Stimulated activated CD8-positive, alpha-beta memory T cell treated with anti-CD3 and anti-CD28 coated beads, Interleukin-12 subunit alpha, Interleukin-12 subunit beta, amount 100 ng/mL, for 4 hours (primary cell): ENCODE measurements at places on chromosomes 11 and 22.

DNA sequence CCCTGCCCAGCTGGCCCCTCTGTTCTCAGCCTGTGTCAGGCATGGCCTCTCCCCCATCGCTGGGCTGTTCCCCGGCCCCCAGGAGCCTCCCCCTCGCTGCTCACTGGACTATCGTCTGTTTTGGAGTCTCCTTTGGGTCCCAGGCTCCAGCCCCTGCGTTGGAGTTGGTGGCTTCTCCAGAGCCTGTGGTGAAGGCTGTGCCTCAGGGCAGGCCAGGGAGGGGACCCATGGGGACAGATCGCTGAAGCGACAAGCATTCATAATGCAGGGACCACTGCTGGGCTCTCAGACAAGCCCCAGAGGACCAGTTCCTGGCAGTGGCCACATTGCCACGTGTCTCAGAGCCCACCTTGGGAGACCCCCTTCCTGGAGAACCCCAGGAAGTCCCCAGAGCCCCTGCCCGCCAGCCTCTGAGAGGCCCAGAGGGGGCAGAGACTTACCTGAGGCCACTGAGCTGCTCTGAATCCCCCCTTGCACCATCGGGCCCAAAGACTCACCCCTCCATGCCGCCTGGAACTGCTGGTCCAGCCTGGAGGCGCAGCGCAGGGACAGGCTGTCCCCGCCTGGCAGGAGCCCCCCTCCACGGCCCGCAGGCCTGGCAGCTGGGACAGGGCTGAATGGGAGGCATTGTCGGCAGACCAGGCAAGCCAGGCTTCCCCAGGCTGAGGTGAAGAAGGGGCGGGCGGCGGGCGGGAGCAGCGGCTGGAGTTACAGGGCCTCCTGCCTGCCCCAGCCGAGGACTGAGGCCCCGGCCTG is at the start of gene CHADL:
CHADL (minus strand) TSS at position 555 of the 756 bp plus-strand sequence; CDS start at position 505, 50 bp downstream.
- DNase-seq = no peak

DNA sequence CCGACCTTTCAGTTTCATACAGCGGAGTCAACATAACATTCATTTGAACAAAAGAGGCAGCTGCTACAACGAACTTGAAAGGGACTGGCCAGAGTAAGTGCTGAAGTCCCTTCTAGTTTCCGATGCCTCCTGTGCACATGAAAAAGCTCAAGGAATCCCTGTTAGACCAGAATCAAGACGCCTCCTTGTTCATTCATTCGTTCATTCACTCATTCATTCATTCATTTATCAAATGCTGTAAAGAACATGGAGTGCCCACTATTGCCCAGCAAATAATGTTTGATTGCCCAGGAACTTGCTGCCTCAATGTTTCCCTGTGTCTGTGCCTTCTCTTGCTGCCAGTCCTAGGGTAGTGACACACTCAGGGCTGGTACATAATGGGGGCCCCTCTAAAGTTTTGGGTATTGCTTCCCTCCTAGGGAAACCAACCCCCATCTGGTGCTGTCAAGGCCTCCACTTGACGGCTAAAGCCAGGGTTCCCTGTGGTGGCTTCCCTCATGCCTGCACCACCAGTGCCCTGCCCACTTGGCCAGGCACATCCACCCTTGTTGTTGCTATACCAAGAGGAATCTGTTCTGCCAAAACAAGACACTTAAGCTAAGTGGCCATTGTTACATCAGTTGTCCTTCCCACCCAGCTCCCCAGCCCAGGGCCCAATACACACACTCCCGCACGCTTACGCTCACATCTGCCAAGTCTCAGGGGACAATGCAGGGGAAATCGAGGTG is 3.8 kb downstream of the TMPRSS13 start:
- DNase-seq = no peak

- DNase-seq = no peak
Observed at GRCh38 chr22:45429424-45429823, 15.9 kb downstream of the RIBC2 start.

DNA sequence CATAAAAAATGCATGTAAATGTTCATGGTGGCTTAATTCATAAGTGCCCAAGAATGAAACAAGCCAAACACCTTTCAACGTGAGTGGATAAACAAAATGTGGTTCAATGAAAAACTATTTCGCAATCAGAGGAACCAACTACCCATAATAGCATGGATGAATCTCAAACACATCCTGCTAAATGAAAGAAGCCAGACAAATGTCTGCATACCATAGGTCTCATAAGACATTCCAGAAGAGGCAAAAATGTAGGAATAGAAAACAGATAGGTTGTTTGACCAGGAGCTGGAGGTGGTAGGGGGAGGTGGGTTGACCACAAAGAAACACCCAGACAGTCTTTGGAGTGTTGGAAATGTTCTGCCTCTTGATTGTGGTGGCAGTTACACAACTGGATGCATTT is 13.2 kb upstream of the OSBPL5 start:
- no peak for DNase-seq

DNA sequence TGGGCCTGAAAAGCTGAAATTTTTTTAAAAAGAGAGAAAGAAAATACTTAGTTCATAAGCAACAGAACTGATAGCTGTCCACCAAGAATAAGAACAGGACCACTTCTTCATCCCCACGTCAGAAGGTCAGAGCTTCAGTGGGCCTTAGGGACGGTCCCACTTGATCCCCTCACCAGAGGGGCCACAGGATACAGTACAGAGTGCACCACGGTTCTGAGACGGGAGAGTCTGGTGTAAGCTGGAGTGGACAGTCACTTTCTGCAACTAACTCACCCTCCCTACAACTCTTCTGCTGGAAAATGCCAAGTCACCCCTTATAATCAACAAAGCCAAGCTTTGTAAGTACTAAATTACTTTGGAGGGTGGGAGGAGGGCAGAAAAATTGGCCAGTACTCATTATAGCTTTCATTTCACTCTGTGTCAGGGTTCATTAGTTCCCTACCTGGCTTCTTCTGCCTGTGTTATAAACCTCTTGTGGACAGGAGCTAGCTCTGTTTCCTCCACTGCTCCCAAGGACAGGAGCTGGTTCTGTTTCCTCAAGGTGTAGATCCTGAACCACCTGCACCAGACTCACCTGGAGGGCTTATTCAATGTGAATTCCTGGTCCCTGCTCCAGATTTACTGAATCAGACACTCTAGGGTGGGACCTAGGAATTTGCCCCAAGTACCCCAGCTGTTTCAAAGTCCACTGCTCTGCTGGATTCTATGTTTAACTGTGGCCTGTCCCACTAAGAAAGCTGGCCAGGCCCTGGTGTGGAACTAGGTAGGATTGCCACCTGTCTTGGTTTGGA is 39.6 kb downstream of the SCGB1A1 start:
- DNase-seq = no peak

DNA sequence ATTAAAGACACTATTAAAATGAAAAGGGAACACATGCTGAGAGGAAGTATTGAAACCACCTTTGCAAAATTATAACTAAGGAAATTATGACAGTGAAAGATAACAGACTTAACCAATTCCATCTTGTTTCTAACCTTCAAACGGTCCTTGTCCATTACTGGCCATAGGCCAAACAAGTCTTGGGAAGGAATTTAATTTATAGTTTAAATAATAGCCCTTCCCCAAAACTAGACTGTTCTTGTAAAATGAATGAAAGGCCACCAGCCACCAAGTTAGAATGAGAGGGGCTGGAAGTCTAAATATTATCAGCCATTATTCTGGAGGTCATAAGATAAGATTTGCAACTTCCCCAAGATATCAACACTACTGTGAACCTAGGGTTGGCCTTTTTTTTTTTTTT is 1.8 kb upstream of the TALDO1 start:
- no peak for DNase-seq

DNA sequence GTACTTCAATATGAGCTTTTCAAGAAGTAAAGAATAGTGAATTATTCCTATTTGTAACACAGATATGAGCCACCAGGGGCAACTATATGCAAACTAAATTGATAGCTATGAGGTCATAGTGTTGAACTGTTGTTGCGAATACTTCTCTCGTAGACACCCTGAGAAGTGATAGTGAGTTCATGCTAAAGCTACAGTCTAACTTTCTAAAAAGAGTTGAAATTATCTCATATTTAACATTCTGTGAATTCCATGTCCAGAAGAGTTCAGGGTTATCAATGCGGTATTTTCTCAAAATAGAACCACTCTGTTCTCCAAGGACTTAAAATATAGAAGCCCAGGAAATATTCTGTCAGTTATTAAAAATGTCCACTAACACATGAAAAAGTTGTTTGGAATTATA is 185.4 kb downstream of the AASDHPPT start:
- DNase-seq = no peak

DNA sequence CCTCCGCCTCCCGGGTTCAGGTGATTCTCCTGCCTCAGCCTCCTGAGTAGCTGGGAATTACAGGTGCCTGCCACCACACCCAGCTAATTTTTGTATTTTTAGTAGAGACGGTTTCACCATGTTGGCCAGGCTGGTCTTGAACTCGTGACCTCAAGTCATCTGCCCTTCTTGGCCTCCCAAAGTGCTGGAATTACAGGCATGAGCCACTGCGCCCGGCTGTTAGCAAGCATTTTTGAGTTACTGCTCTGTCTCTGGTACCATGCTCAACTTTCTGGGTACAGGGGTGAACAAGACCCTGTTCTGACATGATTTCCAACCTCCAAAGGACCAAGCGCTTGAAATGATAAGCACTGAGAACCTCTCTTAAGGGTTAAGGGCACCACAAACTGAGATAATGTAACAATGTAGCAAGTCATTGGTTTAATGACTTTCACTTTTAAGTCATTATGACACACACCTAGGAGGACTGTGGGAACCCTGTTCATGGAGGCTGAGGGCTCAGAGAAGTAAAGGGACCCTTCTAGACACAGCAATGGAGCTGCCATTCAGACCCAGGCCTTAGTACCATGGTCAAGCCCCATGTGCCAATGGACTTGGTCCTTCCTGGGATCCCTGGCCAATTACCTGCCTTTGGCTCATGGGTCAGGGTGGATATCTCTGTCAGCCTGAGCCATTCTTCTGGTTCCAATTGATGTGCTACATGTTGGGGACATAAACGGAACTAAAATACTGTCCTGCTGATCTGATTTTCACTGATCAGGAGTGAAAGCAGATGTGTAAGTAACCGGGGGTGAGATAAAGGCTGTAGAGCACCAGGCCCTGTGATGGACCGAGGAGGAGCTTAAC is 11.6 kb downstream of the SLC3A2 start:
- DNase-seq = no peak

- peak; percentile 97 for DNase-seq
Observed at GRCh38 chr11:95231127-95231880, at the start of gene SESN3. TSS of gene SESN3 (minus strand) at chr11:95231202. CDS start at chr11:95230860, 342 bp downstream.

- no peak for DNase-seq
Observed at GRCh38 chr11:118574636-118575035, 2.4 kb downstream of the ARCN1 start.

GRCh38 chr11:119335655-119336543 is 1.6 kb downstream of the RNF26 start:
- DNase-seq = no peak

- DNase-seq = no peak
Observed at GRCh38 chr11:78370406-78371172, 47.0 kb downstream of the GAB2 start.

DNA sequence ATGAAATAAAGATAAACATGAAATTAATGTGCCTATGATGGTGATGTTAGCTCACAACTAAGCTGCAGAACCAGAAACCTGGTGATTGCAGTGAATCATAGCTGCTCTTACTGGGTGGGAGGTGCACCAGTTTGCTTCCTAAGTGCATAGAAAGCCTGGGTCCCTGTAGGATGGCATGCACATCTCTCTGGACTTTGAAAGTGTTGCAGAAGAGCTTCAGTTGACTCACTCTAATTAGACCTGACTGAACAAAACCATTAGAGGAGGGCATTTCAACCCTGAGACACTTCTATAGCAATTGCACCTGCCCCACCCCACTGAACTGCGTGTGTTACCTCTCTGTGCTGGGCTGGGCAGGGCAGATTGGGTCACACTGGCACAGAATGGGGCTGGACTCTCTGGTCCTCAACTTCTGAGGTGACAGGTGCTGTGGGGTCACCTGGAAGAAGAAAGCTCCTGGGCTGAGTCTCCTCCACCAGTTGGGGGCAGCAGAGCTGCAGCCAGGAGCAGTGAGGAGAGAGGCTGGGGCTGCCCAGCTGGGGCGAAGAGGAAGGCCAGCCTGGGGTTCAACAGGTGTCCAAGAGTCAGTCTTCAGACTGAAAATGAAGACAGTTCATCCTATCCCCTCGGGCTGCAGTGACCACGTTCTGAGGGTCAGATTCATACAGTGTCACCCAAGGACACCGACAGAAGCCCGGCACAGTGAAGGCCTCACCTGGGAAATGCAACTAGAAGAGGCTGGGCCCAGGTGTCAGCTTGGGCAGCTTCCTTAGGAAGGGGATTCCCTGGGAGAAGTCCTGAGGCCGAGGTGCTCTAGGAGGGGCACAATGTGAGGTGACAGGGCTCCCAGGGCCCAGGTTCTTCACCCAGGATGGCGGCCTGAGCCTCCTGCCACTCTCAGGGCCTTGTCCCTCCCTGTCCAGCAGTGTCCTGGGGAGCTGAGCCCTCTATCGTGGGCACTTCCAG is 58.1 kb downstream of the GGTLC2 start:
- no peak for DNase-seq

- DNase-seq = no peak
Observed at GRCh38 chr11:126956635-126957034, 43.9 kb downstream of the KIRREL3 start.

GRCh38 chr11:8545698-8546366 is 48.2 kb downstream of the STK33 start:
- DNase-seq = no peak

DNA sequence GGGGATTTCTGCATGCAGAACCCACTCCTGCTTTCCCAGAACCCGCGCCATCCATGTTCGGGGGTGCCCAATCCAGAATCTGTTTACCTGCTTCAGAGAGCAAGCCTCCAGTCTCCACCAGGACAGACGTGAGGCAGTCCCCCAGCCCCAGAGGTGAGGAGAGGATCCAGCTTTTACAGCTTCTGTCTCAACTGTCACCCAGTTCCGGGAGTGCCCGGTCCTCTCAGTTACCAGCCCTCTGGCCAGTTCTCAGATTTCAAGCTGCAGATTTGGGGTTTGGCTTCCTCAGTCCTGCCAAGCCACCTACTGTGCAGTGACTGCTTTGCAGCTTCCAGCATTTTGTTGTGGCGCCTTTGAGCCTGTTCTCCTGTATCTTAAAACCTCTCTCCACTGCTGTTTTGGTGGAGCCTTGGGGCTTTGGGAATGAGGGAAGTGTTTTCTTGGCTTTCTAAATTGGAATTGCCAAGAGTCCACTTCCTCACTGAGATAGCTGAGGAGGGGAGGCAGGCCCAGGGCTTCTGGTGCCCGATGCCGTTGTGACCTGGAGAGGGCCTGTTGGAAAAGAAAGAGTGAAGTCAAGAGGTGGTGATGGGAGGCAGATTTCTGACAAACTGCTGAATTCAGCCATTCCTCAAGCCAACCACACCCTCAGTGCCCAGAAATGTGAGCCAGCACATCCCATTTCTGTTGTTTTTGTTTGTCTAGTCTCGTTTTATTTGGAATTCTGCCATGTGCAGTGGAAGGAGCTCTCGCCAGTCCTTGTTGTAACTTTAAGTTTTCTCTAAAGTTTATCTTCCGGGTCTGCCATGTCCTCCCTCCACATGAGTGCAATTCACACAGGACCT is 513.4 kb downstream of the TBC1D22A start:
- DNase-seq = no peak

GRCh38 chr22:49976439-49977175 is 16.0 kb downstream of the PIM3 start:
- DNase-seq = peak; percentile 39

DNA sequence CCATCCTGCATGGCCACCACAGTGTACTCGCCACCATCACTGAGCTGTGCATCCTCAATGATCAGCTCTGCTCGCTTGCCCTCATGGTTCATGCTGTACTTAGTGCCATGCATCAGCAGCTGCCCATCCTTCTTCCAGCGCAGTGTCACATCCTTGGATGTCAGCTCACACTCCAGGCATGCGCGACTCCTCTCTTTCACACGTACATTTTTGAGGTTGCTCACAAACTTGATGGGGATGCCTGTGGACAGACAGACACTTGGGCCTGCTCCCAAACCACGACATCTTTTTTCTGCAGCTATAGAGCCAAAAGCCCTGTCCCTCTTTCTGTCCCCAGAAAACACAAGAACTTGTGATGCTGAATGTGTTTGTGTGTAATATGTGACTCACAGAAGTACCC is 10.5 kb downstream of the IGSF22 start:
- DNase-seq = no peak
